ENCODE measurements at places on chromosomes 11 and 22.
A peak's percentile ranks its signal among the peaks of the same experiment; 100 is the strongest.

DNA sequence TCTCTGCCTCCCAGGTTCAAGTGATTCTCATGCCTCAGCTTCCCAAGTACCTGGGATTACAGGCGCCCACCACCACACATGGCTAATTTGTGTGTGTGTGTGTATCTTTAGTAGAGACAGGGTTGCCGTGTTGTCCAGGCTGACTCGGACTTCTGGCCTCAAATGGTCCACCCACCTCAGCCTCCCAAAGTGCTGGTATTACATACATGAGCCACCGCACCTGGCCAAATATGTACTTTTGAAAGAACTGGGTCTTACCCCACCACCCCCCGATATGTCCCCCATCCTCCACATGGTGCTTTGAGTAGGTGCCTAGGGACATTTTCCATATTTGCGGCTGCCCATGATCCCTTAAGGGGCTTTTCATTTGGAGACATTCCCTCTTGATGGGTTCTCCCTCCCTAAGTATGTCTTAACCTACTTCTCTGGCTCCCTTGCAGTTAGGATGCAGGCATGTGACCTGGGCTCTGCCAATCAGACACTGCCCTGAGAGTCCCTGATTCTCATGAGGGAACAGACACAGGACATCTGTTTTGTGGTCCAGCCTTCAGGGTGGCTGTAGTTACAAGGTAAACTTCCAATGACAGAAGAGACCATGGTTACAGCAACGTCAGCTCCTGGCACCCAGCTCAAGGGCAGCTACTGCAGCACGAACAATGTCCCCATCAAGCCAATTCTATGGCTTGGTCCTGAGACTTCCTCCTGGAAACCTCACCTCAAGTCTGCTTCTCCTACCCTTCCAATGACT, 48.4 kb downstream of the CHST1 start:
- no peak for DNase-seq

DNA sequence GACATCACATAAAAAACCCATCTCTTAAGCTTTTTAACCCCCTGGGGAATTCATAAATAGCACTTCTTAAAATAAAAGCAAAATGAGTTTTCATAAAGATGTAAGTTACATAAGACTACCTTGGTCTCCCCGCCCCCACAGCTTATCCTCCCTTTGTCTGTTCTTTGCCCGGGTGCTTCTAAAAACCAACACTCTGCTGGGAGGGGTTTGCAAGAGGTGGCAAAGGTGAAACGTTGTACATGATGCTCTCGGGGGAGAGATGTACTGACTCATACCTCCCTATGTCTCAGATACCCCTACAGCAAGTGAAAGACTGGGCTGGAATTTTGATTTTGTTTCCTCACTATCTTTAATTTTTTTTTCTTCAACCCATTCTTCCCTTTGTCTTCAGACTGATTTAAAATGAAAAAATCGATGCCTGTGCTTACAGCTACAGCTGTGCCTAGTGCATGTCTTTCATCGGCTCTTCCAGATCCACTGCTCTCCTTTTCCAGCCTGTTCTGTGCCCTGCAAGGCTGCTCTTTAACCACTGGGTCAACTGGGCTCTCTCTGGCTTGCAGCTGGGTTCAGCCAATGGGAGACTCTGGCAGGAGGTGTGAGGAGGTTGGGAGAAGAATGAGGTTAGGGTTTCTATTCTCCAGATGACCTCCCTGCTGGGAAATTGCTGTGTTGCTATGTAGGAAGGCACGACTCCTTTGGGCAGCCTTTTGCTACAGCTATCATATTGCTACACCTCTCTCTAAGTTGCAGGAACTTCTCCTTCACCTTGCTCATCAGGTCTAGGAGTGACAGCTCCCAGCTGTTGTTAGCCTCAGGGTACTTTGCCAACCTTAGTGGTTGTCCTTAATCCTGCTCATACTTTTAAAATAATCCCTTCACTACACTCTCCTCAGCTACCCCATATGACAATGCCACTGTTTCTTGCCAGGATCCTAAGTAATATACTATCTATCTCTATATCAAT, 266.5 kb downstream of the TENM4 start:
- no peak for DNase-seq

GRCh38 chr22:18031695-18032454, 7.5 kb upstream of the MICAL3 start:
- DNase-seq, result no peak

DNA sequence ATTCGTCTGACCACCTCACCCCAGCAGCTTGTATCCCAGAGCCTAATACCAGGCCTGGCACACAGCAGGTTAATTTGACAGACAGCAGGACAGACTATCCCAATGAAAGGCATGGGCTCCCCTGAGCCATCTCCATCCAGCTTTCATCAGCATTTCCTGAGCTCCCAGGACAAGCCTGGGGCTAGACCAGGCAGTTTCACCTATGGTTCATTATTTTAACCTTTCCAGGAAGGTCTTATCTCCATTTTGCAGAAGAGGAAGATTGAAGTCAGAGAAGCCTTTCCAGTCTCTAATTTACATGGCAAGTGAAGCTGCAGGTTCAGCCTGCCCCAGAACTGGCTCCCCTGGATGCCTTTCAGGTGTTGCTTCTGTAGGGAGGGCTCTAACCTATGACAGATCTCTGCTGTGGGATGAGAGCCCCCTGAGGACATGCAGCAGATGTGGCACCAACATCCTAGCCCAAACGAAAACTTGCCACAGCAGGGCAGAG, 17.0 kb downstream of the ARRB1 start:
- DNase-seq, result no peak

DNA sequence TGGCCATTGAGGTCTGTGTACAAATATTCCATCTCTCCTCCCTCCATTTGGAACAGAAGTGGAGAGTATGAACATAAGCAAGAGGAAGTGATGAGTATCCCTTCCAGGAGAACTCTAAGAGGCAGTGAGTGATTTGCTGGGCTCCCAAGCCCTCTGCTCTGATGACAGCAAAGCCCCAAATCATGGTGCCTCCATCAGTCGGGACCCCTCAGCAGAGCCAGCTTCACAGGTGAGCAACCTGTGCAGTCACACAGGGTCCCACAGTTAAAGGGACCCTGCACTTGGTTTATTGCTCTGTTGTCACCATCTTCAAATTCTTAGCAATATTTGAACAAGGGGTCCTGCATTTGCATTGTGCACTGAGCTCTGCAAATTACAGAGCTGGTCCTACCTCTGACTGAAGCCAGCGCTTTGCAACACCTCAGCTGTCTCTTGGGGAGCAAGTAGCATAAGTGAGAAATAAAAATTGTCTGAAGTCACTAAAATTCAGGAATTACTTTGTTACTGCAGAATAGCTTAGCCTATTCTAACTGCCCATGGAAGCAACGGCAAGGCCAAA, 466.4 kb downstream of the MN1 start:
- no peak for DNase-seq

- DNase-seq, result no peak
These were observed 188.9 kb downstream of the ST3GAL4 start for GRCh38 chr11:126544108-126545056.

GRCh38 chr11:126896025-126896424, 104.5 kb downstream of the KIRREL3 start:
- DNase-seq, result no peak

DNA sequence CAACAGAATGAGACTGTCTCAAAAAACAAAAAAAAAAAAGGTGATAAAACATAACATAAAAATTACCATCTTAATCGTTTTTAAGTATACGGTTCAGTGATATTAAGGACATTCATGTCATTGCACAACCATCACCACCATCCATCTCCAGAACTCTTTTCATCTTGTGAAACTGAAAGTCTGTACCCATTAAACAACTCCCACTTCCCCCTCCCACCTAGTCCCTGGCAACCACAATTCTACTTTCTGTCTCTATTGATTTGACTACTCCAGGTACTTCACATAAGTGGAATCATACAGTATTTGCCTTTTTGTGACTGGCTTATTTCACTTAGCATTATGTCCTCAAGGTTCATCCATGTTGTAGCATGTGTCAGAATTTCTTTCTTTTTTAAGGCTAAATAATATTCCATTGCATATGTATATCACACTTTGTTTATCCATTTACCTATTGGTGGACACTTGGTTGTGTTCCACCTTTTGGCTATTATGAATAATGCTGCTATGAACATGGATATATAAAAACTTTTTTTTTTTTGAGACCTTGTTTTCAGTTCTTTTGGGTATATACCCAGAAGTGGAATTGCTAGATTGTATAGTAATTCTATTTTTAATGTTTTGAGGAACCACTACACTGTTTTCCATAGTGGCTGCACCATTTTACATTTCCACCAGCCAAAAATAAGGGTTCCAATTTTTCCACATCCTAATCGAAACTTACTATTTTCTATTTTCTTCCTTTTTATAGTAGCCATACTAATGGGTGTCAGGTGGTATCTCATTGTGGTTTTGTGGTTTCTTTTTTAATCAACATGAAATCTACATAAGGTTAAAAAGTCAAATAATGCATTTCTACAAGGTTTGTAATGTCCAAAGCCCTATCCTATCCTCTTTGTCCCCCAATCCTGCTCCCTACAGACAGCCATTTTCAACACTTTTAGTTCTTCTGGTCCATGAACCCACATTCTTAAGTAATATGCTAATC, 23.4 kb upstream of the PIK3C2A start:
- peak; percentile 73 for DNase-seq

GRCh38 chr11:73011126-73011817, 130.8 kb downstream of the FCHSD2 start:
- DNase-seq, result no peak
